H7 (cell line): ENCODE measurements at places on chromosomes 12 and 14.
A peak's percentile ranks its signal among the peaks of the same experiment; 100 is the strongest.

DNA sequence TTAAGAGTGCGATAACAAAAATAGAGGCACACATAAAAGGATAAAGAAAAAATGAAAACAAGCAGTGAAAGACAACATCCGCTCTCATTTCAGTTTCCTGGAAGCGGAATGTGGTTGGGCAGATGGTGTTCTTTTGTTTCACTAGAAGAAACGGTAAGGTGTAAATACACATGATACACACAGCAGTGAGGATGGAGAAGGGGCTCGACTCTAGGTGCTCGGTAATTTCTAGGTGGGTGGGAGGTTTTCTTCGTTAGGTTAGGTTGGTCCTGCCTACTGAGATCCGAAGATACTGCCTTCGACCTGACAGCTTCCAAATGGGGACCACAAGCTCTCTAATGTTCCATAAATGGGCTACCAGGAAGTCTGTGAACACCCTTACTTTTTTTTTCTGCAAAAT, 1082.5 kb downstream of the BCL11B start:
- DNase-seq = no peak

- peak; percentile 36 for DNase-seq
Measured at GRCh38 chr14:52299692-52300278, 14.3 kb upstream of the PTGER2 start.

- no peak for DNase-seq
Measured at GRCh38 chr14:100109594-100109955, 44.4 kb downstream of the EVL start.

DNA sequence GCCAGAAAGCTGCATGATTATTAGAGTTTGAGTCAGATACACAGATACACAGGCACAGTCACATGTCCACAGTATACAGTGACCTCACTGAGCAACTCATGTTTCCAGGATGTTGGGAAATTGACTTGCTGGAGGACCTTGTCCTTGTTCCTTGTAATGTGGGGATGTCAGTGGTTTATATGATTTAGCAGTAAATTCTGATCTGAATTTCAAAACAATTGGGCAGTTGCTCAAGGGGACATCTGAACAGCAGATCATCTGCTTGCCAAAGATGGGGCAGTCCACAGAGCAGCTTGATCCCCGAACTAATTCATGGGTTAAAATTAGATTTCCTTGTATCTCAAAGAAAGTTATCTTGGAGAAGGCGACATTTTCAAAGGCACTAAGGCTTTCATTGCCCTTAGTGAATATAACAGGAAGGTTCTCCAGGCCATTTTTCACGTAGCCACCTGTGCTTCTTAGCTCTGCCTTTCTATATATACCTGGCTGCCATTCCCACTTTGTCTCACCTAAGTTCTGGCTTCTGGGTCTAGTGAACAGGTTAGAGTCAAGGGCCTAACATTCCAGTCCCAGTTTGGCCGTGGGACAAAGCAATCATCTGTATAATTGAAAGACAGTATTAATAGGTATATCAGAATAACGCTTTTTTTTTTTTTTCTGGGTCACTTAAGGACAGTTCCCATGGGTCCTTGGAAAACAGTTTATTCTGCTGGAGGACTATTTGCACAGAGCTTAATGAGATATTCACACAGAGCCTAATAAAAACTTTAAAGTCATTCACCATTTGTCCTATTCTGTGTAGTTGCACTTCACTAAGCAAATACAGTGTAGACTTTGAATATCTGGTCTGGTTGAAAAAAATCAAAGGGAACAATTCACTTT, 64.9 kb upstream of the STRN3 start:
- no peak for DNase-seq

- no peak for DNase-seq
Measured at GRCh38 chr12:25417071-25417470, 136.0 kb downstream of the LMNTD1 start.

GRCh38 chr12:93358058-93358457, 19.7 kb upstream of the NUDT4 start:
- DNase-seq = no peak

GRCh38 chr14:105421723-105422615, 2.3 kb downstream of the MTA1 start:
- DNase-seq = peak; percentile 64

- peak; percentile 54 for DNase-seq
Measured at GRCh38 chr14:24710403-24711112, 76.6 kb upstream of the GZMB start.

GRCh38 chr12:115407723-115408122, 723.7 kb upstream of the TBX3 start:
- DNase-seq = no peak

DNA sequence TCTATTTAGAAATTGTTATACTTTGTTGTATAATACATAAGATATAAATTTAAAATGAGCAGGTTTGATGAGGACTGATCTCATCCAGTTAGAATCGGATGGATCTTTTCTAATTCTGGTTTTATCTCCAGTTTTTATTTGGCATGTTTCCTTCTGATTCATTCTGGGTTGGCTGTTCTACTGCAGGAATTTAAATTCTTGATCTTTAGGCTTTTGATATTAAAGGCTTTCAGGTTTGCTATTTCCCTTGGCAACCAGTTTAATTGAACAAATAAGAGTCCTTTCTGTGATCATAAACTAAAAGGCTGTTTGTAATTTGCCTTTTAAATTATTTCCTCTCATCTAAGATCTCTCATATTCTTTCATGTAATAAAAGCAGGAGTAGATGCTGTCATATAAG, 83.4 kb downstream of the PDE6H start:
- DNase-seq = no peak

GRCh38 chr12:16384732-16385131, 37.3 kb downstream of the MGST1 start:
- DNase-seq = peak; percentile 25

- DNase-seq = no peak
Measured at GRCh38 chr12:130754234-130754901, 38.3 kb upstream of the RIMBP2 start.

DNA sequence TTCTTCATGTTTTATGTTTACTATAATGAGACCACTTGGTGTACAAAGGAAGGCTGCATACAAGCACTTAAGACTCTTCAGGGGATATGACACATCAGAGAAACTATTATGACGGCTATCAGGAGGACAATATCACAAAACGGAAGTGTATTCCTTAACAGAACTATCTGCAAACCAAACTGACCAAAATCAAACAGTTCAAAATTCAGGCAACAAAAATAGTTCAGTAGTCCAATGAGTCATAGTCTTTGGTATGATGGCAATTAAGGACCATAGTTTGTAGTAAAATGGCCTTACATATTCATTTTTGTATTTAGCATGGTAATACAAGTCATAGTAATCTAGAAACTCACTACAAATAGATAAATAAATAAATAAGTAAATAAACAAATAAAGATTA, 1638.7 kb upstream of the SEL1L start:
- no peak for DNase-seq

DNA sequence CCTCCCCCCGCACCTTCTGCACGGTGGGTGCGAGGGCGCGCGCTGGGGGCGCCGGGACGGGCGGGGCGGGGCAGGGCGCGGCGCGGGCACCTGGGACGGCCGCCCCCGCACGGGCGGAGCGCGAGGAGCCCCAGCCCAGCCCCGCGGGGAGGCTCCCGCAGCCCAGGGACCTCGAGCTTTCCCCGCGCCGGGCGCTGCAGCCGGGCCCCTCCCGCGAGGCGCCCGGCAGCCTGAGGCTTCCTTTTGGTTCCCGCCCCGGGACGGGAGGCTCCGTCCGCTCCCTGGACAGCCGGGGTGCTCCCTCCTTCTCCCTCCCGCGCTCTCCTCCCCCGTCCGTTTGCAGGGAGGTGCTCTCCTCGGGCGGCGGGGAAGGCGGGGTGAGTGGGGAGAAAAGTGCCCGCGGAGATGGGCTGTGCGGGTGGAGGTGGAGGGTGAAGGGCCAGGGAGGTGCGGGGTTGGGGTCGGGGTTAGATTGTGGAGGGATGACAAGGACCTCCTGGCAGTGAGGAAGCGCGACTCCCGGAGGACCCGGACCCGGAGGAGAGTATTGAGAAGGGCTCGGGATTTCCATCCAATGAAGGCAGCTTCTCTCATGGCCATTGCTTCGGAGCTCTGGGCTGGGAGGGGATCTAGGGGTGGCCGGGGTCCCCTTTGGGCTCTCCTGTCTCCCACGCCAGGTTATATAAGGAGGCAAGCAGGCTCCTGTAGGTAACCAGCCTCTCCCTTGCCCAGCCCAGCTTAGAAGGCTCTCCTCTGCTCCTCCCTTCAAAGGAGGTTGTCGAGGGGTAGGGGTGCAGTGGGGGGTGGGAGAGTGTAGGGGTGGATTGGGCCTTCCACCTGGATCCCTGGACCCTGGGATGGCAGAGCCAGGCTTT, 645 bp downstream of the JDP2 start:
- peak; percentile 79 for DNase-seq

DNA sequence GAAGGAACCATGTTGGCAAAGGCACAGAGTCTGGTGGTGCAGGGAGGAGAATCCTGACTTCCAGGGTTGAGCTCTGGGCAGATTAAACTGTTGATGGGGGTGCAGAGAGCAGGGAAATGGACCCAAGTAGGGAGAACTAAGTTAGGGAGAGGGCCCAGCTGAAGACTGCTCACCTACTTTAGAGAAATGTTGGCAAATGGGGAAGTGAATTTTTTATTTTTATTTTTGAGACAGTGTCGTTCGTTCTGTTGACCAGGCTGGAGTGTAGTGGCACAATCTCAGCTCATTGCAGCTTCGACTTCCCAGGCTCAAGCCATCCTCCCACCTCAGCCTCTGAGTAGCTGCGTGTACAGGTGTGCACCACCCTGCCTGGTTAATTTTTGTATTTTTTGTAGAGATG, 32.1 kb upstream of the TUBA1A start:
- DNase-seq = no peak

DNA sequence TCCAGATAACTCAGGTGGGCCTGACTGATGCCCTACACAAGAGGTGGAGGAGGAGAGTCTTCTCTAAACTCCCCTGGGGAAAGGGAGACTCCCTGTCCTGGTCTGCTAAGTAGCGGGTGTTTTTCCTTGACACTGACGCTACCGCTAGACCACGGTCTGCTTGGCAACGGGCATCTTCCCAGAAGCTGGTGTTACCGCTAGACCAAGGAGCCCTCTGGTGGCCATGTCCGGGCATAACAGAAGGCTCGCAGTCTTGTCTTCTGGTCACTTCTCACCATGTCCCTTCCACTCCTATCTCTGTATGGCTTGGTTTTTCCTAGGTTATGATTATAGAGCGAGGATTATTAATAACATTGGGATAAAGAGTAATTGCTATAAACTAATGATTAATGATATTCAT, 965.5 kb downstream of the TMEM121 start:
- no peak for DNase-seq

DNA sequence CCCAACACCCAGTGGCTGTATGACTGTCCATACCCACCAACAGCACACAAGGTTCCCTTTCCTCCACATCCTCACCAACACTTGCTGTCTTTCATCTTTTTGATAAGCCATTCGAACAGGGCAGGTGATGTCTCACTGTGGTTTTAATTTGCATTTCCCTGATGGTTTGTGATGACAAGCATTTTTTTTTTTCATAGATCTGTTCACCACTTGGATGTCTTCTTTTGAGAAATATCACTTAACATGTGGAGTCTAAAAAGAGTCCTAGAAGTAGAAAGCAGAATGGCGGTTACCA, 198.1 kb upstream of the DIO3 start:
- DNase-seq = no peak

DNA sequence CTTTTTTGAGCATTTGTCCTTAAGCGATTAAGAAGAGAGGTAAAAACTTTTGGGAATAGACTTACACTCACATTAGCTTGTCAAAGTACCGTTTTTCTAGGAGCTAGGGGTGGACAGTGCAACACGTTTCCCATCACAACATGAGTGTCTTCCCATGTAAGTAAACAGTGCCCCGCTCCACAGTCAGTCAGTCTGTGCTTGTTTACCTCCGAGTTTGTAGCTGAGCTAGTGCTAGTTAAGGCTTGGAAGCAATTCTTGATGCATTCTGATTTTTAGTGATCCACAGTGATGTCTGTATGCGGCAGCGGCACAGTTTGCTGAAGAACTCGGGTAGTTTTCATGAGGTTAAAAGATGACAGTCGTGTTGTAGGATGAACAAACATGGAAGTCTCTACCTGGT, 941 bp downstream of the ZDHHC17 start:
- no peak for DNase-seq

DNA sequence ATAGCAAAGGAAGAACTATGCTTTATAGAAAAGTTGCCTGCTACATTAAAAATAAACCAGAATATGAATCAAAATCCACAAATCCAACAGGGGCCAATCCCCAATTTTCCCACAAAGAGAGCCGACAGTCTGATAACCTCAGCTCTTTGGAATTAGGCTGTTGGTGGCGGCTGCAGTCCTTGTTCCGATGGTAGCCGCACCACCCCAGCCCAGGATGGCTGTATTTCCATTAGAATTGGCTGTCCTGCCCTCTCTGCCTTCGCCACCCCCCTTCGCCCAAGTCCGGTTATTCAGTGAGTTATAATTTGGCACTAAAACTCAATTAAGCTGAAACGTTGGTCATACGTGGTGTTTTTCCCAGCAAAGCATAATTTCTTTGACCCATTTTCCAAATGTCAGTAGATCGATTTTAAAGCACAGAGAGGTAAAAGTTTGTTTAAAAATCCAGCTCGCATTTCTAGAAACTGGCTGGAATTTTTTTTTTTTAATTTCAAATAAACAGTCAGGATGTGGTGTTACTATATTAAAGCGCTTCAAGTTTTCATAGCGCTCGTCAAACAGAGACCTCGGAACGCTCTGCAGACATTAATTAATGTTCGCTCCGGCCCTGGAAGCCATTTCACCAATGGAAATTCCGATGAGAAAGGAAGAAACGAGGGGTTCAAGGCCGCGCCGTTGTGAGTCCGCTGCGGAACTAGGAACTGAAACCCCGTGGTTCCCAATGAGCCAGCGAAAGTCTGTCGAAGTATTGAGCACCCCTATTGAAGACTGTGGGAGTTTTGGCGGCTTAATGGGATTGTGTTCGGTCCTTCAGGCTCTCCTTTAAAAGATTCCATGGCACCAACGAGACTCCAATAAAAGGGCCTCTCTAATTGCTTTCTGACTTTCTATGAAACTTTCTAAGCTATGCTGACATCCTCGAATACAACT, 104.8 kb upstream of the DIO3 start:
- peak; percentile 75 for DNase-seq

DNA sequence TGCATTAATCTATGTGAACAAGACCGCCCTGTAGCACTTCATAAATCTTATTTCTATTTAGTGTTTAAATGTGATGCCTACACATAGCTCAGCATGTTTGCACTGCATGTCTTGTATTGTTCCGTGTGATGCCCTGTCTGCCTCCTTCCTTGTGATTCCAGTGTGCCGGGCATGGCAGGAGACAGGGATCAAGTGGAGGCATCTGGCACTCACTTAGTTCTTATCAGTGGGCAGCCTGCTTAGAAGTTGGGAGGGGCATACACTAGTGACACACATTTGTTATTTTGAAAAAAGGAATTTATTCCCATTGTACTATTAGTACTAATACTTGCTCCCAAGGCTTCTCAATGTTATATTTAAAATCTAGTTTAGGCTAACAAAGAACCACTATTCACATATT, 176.4 kb downstream of the KCNA5 start:
- no peak for DNase-seq
